ENCODE measurements at places on chromosomes 3 and 15.
A peak's percentile ranks its signal among the peaks of the same experiment; 100 is the strongest.

GRCh38 chr3:182000447-182000846 lies 288.7 kb downstream of the SOX2 start:
- peak; percentile 36 for DNase-seq

DNA sequence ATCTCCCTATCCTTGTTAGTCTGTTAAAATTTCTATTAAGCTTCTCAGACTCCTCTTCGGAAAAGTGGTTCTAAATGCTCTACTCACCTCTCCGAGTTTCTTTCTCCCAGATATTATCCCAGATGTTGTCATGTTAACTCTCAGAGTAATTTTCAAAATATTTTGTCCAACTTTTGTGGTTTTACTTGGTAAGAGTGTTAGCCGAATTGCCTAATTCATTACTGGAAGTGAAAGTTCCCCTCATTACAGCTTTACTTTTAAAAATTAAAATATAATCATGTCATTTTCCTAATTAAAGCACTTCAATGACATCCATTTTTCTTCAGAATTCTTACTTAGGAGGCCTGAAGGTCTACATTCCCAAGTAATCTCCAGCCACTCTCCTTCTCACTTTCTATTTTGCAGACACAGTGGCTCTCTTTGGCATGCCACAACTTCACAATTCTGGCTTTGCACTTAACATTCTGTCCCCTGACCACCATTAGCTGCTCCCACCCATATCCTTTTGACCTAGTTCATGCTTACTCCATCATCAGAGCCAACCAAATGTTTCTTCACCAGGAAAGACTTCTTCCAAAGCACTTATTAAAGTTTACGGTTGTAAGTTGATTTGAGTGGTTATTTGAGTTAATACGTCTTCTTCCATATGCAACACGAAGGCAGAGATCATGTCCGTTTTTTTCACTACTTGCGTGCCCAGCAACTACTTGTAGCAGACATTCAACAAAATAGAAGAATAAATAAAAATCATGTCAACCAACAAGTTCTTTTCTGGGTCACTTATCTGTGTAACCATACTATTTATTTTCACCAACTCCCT lies 10.2 kb upstream of the TIPARP start:
- DNase-seq, result no peak

DNA sequence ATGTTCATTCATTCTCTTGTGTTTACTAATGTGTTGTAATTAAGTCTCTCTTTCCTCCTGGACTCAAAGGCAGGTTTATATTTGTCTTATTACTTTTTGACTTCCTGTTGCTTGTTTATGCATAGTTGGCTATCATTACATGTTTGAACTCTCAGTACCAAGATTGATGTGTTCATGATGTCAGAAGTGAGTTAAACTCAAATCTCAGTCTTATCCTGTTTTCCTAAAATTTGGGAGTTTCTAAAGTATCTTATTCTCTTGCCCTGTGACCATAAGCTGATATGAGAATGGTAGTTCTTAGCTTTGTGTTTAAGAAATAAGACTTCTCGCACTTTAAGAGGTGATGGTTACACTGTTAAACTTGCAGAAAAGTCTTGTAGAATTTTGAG lies 5.2 kb downstream of the GLCE start:
- no peak for DNase-seq

GRCh38 chr3:48068886-48069285 lies 52.7 kb upstream of the MAP4 start:
- no peak for DNase-seq

- DNase-seq, result no peak
These were observed 352.8 kb upstream of the SEMA6D start for GRCh38 chr15:47364230-47365141.

- DNase-seq, result no peak
These were observed 411.3 kb downstream of the FOXP1 start for GRCh38 chr3:71172189-71172588.

- DNase-seq, result no peak
These were observed 34.9 kb downstream of the SNAPC5 start for GRCh38 chr15:66462627-66463026.
